ENCODE measurements at places on chromosomes 1 and 21. TPM values are rescaled to one million over a fixed set of nuclear protein-coding genes. Genes with fewer than 3 reads are reported as not detected.

DNA sequence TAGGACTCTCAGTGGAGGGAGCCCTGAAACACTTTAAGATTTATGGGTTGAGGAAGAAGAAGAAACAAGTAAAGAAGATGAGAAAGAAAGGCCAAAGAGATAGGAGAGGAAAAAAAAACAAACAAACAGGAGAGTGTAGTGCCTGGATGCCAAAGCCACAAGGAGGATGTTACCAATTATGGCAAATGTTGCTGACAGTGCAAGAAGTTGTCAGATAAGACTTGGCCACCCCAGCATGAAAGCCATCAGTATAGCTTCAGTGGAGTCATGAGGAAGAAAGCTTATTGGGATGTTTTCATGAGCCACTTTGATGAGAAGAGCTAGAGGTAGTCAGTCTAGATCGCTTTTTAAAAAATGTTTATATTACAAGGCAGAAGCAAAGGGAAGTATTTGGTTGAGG, 380.2 kb upstream of the ADGRL4 start:
- no peak for DNase-seq

Gene POU3F1
- total RNA-seq: not detected

DNA sequence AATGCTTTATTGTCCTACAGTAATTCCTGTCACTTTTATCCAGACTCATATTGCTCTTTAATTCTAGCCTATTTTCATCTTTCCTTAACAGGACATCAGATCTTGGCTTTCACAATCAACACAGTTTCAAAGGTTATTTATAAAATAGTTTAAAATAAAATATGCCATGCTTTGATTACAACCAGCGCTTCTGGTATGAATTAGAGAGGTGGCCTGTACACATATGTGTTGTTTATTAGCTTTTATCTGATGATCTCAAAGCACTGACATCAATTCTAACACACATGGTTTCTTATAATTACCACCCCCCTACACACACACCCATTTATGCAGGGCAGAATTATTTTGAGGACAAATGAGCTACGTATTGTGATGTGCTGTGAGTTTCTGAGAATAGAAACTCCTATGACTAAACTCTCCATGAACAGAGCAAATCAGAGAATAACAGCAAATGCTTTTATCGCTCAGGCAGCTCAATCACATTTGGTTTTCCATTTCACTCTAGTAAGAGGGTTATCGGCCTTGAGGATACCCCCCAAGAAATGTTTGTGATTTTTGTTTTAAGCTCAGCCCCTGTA, 18.0 kb downstream of the CD247 start:
- DNase-seq: no peak

Gene VANGL1
- 5.5 TPM for total RNA-seq

DNA sequence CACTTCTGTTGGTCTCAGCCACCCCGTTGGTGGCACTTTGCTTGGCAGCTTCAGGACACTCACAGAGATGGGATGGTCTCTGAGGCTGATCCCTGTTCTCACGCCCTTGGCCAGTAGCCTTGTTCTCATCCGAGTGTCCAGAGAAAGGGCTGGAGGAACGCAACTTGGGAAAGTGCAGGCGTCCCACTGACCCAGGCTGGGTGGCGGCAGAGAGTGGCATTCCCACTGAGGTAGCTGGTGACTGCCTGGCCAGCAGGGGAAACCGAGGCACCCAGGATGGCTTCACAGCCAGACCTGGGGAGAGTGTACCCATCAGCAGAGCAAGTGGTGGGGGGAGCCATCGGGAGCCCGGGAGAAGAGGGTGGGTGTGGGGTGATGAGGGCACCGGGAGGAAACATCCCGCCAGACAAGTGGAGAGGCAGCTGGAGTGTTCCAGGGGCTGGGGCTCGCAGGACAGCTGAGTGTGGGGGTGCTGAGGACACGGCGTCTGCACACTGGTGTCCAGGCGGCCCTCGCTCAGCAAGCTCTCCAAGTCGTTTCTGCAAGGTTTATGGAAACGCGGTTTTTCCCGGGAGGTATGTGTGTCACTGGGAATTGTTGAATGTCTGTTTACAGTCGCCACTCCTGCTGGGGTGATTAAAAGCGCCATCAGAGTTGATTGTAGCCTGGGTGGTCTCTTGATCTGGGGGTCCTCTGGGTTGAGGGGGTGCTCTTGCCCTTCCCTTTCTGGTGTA, 97.8 kb downstream of the SIK1 start:
- DNase-seq: no peak

DNA sequence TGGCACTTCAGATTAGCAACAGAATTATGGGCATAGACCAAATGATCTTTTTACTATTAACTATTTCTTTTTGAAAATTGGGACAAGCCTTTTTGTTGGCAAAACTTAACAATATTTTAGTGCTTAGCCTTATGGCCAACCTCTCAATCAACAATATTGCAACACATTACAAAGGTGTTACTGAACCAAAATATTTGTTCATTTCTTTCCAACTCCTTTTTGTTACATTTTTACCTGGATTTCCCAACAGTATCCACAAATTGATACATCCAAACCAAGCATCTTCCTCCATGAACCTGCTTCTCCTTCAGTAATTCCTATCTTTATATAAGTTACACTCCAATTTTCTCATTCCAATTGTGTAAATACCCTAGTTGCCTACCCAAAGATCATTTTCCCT, 1.5 kb upstream of the AMPD1 start:
- no peak for DNase-seq

All from left ventricle myocardium superior (tissue), 1 donor.